AG04449 (cell line): ENCODE measurements at places on chromosomes 11 and 22.

- peak; percentile 59 for DNase-seq
Measured at GRCh38 chr11:23236826-23237555, 376.7 kb upstream of the CCDC179 start.

- no peak for DNase-seq
Measured at GRCh38 chr22:31148953-31149627, 8.8 kb upstream of the PLA2G3 start.

GRCh38 chr11:57657194-57658022, at the start of gene CLP1:
Gene CLP1 (plus strand): TSS chr11:57657762. CDS start chr11:57659477, 1,715 bp downstream.
- peak; percentile 88 for DNase-seq

GRCh38 chr11:37905707-37906417, 1307.8 kb upstream of the RAG2 start:
- no peak for DNase-seq

- no peak for DNase-seq
Measured at GRCh38 chr11:115665175-115665821, 161.1 kb upstream of the CADM1 start.

DNA sequence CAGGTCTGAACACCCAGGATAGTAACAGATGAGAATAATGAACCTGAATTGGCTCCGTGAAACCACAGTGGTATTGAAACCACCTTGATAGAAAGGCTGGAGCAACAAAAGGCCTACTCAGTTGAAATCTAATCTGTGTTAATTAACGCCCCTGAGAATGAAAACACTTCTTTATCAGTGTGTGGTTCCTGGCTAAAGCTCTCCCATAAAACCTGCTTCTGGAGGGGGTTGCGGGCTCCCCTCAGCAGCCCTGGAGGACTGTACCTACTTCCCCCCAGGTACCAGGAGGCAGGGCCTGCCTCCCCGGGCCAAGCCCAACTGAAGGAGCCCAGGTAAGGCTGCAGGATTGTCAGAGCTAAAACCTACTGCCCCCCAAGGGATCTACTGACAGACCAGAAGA, 54.6 kb downstream of the PLEKHA7 start:
- no peak for DNase-seq

- DNase-seq, result no peak
Measured at GRCh38 chr22:22569218-22569617, 10.2 kb upstream of the PRAME start.

DNA sequence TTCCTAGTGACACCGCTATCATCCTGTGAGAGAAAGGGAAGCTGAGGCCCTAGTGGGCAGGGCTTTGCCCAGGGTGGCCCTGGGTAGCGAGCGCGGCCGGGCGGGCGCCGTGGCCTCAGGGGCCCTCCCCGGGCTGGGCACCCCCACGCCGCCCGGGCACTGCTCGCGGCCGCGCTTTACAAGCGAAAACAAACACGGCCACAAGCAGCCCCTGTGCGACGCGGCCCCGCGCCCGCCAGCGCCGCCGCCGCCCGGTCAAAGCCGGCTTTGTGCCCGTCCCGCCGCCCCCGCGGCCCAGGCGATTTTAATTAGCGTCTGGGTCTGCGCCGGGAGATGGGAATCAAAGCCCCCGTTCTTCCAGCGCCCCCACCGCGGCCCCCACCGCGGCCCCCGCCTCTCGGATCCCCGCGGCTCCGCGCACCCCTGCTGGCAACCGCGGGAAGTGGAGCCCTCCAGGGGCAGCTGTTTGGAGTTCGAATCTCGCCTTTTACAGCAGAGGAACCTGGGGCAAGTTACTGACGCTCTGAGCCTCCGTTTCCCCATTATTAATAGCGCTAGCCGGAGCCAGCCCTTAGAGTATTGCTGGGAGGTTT, 47.9 kb downstream of the CHRDL2 start:
- DNase-seq, result no peak

- no peak for DNase-seq
Measured at GRCh38 chr11:107293677-107294344, 163.8 kb downstream of the CWF19L2 start.

- no peak for DNase-seq
Measured at GRCh38 chr11:31141789-31142188, 227.8 kb downstream of the DCDC1 start.

DNA sequence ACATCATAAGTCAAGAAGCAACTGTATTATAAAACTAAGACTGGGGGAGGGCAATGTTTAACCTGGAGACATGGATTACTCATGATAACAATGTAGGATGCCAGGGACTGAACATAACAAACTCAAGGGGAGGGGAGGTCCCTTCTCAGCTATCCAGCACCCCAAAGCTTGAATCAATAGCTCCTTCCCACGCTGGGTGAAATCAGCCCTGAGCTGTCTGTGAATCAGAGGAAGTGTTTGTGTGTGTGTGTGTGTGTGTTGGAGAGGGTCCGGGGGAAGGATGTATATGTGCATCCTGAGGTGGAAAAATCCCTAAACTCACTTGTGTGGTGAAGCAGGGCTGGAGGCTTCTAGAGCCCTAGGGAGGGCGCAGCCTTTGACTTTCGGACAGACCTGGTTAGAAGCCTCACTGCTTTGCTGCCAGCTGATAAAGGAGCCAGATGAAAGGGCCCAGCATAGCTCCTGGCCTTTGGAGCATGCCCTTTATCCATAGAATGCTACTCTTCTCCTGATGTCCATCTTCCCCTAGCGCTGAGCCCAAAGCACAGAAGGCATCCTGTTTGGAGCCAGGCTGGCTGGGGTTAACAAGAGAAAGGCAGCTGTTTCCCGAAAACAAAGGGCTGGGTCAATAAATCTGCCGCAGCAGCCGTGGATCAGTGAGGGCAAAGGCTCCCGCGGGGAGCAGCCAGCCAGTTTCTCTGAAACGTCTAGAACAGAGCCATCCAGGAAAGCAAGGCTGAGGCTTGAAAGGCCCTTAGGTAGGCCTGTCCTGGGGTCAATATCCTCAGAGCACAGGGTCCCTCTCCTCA, 35.8 kb downstream of the TNKS1BP1 start:
- DNase-seq, result no peak

- DNase-seq, result no peak
Measured at GRCh38 chr22:47567126-47568090, 805.0 kb downstream of the TBC1D22A start.

- DNase-seq, result no peak
Measured at GRCh38 chr11:129657866-129658525, 157.7 kb upstream of the TMEM45B start.

- no peak for DNase-seq
Measured at GRCh38 chr11:116193321-116194131, 579.3 kb downstream of the BUD13 start.

GRCh38 chr11:128882451-128882850, 8.7 kb upstream of the KCNJ5 start:
- no peak for DNase-seq

DNA sequence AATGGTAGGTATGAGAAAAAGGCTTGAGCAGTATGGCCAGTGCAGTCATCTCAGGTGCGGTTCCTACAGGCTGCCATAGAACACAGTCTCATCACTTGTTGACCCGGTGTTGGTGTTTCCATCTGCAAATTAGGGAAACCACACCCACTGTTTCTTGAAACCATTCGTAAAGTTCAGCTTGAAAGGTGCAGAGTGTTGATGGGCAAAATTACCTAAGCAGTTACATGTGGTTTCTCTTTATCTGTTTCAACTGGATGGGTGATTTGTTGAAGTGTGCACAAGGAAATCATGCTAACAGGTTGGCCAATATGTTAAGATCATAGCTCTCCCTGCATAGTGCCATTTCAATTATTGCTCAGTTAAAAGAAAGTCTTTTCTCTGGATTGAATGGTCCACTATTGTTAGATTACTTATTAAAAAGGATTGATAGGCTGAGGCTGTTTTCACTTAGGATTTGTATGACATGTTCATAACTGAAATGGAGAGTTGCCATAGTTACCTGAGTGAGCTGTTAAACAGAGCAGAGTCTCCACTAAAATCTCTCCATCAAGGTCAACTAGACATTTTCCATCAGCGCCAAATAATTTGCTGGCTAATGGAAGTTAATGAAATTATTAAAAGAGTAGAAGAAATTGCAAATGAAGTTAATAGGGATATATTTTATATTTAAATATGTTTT, 203.1 kb upstream of the MTMR2 start:
- no peak for DNase-seq

DNA sequence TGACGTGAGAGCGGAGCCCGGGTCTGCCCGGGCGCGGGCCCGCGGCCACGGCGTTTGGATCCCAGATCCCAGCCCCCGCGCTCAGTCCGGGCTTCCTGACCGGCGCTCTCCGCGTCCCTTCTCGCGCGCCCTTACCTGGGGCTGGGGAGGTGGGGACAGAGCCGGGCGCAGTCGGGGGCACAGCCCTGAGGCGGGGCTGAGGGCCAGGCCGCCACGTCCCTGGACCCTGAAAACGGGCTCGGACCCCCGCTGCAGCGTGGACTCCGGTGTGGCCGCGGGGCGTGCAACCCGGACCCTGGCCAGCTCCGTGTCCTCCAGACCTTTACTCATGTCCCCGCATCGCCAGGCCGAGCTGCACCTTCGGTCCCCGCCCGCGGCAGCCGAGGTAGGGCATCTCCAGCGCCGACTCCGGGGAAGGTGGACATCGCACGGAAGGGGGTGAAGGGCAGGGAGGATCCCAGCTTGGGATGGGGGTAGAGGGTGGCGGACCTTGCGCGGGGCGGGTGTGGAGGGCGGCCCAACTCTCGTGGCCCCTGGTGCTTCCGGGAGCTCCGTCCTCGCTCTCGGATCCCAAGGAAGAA, 9.9 kb upstream of the AIFM3 start:
- DNase-seq, result no peak

GRCh38 chr11:14644226-14645014, 816 bp downstream of the PDE3B start:
- DNase-seq, result no peak

GRCh38 chr11:128884703-128885338, 6.3 kb upstream of the KCNJ5 start:
- DNase-seq, result no peak

DNA sequence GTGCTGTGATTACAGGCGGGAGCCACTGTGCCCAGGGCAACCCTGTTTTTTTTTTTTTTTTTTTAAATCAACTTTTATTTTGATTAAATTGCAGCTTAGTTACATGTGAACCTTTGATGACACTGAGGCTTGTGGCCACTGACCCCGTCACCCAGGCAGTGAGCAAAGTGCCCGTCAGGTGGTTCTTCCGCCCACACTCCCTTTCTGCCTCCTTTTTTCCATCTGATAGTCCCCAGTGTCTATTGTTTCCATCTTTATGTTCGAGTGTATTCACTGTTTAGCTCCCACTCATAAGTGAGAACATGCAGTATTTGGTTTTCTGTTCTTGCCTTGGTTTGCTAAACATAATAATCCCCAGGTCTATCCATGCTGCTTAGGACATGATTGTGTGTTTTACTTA, 110.9 kb upstream of the GRK3 start:
- no peak for DNase-seq

GRCh38 chr11:6570691-6571427, 32.6 kb downstream of the RRP8 start:
- DNase-seq, result no peak

DNA sequence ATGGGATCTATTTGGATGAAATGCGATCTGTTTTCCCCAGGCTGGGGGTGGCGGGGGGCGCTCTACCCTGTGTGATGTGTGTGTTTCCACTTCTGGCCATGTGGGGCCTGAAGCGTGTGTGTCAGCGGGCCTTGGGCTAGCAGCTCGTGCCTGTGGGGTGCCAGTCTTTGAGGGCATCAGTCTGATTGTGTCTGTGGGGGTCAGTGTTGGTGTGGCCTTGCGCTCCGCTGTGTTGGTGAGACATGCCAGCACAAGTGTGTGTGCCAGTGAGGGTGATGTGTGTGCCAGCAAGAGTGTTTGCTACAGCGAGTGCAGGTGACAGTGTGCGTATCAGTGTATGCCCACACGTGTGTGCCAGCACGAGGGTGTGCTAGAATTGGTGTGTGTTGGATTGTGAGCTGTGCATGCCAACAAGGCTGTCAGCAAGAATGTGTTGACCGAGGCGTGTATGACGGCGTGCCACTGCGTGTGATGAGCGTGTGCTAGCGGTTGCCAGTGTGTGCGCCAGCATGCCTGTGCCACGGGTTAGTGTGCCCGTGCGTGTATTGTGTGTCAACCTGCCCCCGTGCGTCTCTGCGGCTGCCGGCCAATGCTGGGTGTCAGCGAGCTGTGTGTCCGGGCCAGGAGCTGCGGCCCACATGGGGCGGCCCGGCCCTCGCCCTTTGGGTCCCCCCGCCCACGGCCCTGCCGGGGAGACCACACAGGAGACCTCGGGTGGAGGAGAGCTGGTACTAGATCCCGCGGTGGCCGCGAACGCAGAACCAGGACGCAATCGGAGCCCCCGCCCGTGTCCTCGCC, 519 bp downstream of the ARRB1 start:
- no peak for DNase-seq

DNA sequence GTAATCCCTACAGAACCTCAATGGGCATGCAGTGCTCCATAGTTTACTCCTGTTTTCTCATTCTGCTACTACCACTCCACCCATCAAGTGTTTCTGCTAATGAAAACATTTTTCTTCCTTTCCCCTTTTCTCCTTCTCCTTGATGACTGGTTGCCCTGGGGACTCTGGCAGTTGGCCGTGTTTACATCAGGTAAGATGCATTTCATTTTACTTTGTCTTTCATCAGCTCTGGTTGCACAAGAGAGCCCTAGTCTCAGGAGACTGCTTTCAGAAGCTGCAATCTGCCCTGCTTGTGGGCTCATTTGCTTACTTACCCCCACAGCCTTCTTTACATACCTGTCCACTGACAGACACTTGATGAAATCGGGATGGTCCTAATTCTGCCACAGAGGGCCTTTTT, 19.6 kb upstream of the LIMK2 start:
- peak; percentile 28 for DNase-seq

DNA sequence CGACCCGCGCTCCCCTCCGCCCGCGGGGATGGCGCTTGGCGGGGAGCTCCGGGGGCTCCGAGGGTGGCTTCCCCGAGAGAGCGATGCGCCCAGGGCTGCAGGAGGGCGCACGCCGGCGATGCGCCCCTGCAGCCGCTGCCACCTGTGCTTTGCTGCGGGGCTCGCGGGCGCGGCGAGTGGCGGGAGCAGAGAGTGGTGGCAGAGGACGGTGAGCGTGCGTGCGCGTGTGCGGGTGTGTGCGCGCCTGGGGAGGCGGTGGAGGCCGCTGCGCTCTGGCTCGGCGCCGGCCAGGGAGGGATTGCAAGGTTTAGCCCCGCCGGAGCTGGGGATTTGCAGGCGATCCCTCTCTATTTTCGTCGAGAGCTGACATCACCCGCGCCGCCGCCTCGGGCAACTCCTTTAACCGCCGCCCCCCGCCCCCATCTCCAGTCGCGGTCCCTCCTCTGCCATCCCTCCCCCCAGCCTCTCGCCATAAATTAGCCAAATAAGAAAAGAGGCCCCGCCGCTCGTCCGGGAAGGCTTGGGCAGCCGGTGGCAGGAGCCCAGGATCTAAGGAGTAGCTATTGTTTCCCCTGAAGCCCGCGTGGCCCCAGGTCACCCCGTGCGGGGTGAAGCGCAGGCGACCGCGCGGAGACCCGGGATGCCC, at the start of gene SLC1A2:
TSS of gene SLC1A2 (minus strand) at position 375 of the 646 bp plus-strand sequence. CDS start 592 bp downstream, outside the sequence.
- no peak for DNase-seq

GRCh38 chr22:49811020-49811791, 16.5 kb downstream of the BRD1 start:
- no peak for DNase-seq

- no peak for DNase-seq
Measured at GRCh38 chr11:77647654-77648305, 10.2 kb upstream of the CLNS1A start.

- no peak for DNase-seq
Measured at GRCh38 chr22:44811141-44811540, 58.8 kb downstream of the ARHGAP8 start.

GRCh38 chr11:91792779-91793262, 431.8 kb upstream of the FAT3 start:
- no peak for DNase-seq
